ENCODE measurements at places on chromosomes 2 and 18.
A peak's percentile ranks its signal among the peaks of the same experiment; 100 is the strongest.

GRCh38 chr2:136242100-136242499 lies 124.2 kb upstream of the CXCR4 start:
- no peak for DNase-seq

GRCh38 chr2:236241181-236242056 lies 22.8 kb downstream of the ASB18 start:
- DNase-seq = no peak

- DNase-seq = peak; percentile 54
Observed at GRCh38 chr2:224584785-224585210, 365 bp downstream of the CUL3 start.

DNA sequence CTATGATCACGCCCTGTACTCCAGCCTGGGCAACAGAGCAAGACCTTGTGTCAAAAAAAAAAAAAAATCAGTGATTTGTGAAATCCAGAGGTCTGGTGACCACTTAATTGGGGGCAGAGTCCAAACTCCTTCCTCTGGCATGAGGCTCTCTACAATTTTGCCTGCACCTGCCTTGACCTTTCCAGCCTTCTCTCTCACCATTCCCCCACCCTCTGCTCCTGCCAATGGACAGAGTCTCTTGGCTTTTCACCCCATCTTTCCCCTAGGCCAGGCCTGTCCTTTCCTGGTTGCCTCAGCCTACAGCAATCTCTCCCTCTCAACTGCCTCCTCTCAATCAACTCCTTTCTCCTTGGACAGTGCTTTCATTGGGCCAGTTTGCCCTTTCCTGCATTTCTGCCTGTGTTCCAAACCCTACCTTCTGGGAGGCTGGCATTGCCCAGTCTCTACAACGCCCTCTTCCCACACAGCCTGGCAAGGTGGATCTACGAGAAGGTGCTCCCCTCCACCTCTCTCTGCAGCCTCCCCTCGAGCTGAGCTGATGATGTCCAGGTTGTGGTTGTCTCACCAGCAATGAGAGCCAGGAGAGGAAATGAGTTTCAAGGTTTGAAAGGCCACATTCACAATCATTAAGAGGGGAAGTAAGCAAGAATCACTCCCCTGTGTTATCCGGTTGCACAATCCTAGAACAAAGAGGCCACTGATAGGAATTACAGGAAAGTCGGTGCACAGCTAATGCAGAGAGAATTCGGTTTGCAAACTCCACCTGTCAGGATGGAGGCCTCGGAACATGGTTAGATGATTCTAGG lies 39.5 kb upstream of the NPAS2 start:
- no peak for DNase-seq

DNA sequence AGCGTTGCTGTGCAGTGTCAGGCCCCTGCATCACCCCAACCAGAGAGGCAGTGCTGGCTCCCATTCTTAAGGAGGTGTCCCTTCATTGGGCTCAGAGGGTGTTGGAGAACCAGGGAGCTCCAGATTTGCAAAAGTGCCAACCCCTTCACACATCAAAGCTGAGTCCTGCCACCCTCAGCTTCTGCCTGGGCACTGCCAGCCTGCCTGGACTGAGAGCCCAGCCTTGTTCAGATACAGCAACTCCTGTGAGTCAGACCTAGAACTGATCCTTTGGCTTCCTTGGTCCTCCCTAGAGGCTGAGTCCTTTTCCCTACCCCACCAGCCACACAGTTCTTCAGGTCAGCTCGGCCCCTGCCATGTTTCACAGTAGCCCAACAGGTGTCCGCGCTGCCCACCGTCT lies 424.9 kb upstream of the MYT1L start:
- no peak for DNase-seq

DNA sequence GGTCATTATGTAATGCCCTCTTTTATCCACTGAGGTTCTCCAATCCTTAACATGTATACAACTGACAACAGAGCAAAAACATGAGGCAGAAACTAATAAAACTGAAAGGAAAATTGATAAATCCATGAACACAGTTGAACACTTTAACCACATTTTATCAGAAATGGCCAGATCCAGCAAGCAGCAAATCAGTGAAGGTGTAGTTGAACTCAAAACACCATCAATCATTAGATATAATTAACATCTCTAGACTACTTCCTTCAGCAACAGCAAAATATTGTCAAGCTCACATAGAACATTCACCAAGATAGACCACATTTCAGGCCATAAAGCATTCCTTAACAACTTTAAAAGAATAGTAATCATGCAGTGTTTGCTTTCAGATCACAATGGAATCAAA lies 72.9 kb downstream of the HS6ST1 start:
- DNase-seq = no peak

Measured in stimulated activated CD4-positive, alpha-beta T cell treated with anti-CD3 and anti-CD28 coated beads, Interleukin-12 subunit alpha, Interleukin-12 subunit beta, amount 100 ng/mL, for 48 hours (primary cell).